Effector memory CD4-positive, alpha-beta T cell (primary cell): ENCODE measurements at places on chromosomes 16 and 17.
A peak's percentile ranks its signal among the peaks of the same experiment; 100 is the strongest.

DNA sequence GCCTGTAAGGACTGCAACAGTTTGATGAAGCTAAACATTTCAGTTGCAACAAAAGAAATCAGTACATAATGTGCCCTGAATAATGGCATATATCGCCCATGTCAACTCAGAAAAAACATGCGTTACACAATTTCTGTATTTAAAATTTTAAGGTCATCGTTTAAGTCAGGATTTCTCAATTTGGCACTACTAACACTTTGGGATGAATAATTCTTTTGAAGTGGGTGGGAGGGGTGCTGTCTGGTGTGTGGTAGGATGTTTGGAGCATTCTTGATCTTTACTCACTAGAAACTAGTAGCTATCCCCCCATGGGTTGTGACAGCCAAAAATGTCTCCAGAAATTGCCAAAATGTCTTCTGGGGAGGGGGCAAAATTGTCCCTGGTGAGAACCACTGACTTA is 50.7 kb upstream of the CNTNAP4 start:
- no peaks in the 10 kb centered on the region for H3K36me3 ChIP-seq
- no peak overlapping the region for H3K4me3 ChIP-seq
- no peaks in the 10 kb centered on the region for H3K27me3 ChIP-seq
- no peak overlapping the region for H3K27ac ChIP-seq

GRCh38 chr17:39200070-39200879 is at the start of gene RPL19:
Gene RPL19 (plus strand): TSS chr17:39200283. CDS start chr17:39200345, 62 bp downstream.
- peak within 1 kb of the TSS; percentile 99 for H3K27ac ChIP-seq
- H3K4me1 ChIP-seq = peaks cover 42% of the 10 kb centered on the region
- no peaks in the 10 kb centered on the region for H3K27me3 ChIP-seq

DNA sequence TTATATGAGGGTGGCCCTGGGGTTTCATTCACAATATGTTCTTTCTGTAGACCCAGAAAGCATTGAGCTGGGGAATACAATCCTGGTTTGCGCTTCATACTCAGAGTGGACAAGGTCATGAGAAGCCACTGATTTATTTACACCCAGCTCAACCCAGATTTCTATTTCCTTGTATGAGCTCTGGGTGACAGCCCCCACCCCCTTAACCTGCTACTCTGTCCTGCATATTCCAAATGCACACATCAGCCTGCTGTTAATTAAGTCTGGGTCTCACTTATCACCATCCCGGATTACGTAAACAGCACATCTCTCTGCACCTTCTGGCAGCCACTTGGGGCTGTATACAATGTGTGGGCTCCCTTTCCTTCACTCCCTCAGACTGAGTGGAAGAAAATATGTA is 102.4 kb downstream of the DNAH9 start:
- H3K4me1 ChIP-seq = no peaks in the 10 kb centered on the region
- no peak overlapping the region for H3K4me3 ChIP-seq
- H3K27me3 ChIP-seq = no peaks in the 10 kb centered on the region
- H3K36me3 ChIP-seq = no peaks in the 10 kb centered on the region

DNA sequence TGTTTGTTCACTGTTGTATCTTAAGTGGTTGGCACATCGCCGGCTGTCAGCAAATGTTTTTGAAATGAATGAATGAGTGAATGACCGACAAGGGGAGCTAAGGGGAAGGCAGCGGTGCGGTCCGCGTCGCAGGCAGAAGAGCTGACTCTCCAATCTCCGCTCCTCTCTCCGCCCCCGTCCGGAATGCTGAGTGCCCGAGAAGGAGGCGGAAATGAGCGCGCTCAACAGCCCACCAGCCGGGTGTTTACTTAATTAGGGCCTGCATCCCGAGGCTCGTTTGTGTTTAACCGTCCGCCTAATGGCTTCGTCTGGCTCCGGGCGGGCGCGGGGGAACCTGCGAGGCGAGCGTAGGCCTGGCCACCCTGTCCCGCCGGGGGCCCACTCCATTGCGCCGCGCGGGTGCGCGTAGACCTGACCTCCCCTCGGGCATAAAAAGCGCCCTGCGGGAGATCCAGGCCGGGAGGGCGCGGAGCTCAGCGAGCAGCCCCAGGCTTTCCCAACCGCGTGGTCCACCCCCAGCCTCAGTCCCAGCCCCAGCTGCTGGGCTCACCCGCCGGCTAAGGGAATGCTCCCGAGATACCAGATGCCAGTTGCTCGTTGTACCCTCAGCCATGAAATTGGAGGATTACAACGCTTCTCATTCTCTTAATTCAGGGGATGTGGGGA is 2.5 kb upstream of the CDH3 start:
- no peaks in the 10 kb centered on the region for H3K36me3 ChIP-seq
- H3K4me1 ChIP-seq = peaks cover 18% of the 10 kb centered on the region
- H3K27me3 ChIP-seq = peaks cover 37% of the 10 kb centered on the region
- H3K4me3 ChIP-seq = no peak overlapping the region
- no peak for DNase-seq

DNA sequence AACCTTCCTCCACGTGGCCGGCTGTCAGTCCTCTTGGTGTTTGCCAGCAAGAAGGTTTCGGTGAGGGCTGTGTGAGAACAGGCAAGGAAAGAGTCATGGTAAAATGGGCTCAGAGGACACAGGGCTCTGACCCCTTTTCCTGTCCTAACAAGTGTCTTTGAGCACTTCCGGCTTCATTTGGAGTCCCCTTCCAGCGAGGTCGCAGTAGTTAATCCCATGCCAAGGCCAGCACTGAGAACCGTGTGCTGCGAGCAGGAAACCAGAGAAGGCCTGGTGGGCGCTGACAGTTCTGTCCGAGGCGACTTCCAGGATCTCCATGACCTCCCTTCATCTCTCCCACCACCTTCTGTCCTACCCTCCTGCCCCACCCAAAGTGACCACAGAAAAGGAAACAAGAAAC is 168.1 kb downstream of the ZFHX3 start:
- no peaks in the 10 kb centered on the region for H3K36me3 ChIP-seq
- no peaks in the 10 kb centered on the region for H3K4me1 ChIP-seq
- H3K27me3 ChIP-seq = no peaks in the 10 kb centered on the region
- H3K4me3 ChIP-seq = no peak overlapping the region

DNA sequence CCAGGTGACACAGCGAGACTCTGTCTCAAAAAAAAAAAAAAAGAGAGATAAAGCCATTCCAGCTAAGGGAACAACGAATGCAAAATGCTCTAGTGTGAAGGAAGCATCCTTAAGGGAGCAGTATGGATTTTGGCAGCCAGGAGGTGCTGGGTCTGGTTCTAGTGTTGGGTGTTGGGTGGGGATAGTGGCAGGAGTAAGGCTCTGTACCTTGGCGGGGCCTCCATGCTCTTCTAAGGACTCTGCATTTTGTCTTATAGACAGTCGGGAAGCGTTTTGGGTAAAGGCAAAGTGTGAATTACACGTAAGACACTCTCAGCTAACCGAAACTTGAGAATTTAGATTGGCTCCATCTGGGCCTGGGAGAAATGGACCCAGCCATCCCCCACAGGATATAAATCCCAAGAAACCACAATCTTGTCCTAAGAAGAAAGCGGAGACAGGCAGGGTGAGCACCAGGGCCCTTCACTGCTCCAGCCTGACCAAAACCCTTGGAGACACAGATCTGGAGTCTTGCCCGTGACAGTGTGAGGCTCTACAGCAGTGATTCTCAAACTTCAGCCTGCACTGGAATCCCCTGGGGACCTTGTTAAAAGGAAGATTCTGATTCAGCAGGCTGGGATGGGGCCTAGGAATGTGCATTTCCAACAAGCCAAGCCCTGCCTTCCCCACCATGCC is 33.1 kb upstream of the PHB1 start:
- H3K4me1 ChIP-seq = no peaks in the 10 kb centered on the region
- H3K4me3 ChIP-seq = no peak overlapping the region
- no peaks in the 10 kb centered on the region for H3K36me3 ChIP-seq
- no peaks in the 10 kb centered on the region for H3K27me3 ChIP-seq
- no peak for DNase-seq
- no peak overlapping the region for H3K27ac ChIP-seq

DNA sequence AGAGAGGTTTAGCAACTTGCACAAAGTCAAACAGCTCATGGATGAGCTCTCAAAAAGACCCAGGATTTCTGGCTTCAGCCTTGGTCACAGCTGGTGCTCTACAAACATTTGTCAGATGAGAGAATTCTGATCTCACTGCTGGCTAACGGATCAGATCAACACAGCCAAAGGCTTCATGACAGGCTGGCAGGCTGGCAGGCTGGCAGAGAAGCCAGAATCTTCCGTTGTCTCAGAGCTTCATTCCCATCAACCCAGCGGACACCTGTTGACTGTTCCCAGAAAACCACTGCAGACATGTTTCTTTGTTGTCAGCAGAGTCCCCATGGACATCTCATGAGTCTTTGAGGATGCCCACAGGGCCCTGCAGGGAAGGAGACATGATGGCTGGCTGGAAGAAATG is 303.8 kb upstream of the ASIC2 start:
- H3K36me3 ChIP-seq = no peaks in the 10 kb centered on the region
- no peaks in the 10 kb centered on the region for H3K27me3 ChIP-seq
- H3K4me1 ChIP-seq = no peaks in the 10 kb centered on the region
- no peak for DNase-seq
- no peak overlapping the region for H3K27ac ChIP-seq
- no peak overlapping the region for H3K4me3 ChIP-seq

DNA sequence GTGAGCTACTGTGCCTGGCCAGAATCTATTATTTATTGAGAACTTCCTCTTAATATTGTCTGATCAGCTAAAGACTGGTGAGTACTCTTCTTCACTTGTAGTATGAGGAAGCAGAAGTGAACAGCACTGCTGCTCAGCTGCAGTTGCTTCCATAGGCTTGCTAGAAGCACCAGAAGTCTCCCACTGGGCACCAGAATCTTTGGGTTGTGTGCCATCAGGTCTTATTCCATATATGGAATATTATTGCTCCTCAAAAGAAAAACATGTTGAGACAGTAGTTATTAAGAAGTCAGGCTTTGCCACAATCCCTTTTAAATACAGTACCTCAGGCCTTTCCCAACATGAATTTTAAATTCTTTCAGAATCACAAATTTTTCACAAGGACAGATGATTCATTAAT is 17.2 kb downstream of the SNTB2 start:
- no peaks in the 10 kb centered on the region for H3K36me3 ChIP-seq
- no peak overlapping the region for H3K27ac ChIP-seq
- no peak overlapping the region for H3K4me3 ChIP-seq
- no peaks in the 10 kb centered on the region for H3K4me1 ChIP-seq
- no peak for DNase-seq

- peaks cover 6% of the 10 kb centered on the region for H3K27me3 ChIP-seq
- H3K36me3 ChIP-seq = no peaks in the 10 kb centered on the region
- peak overlapping the region; percentile 31 for H3K4me3 ChIP-seq
- no peak for DNase-seq
These were observed 139.7 kb downstream of the SEC14L1 start for GRCh38 chr17:77280304-77281121.

GRCh38 chr16:29306943-29307597 is 99.4 kb downstream of the NPIPB11 start:
- no peak overlapping the region for H3K4me3 ChIP-seq
- no peaks in the 10 kb centered on the region for H3K36me3 ChIP-seq
- no peaks in the 10 kb centered on the region for H3K4me1 ChIP-seq
- no peaks in the 10 kb centered on the region for H3K27me3 ChIP-seq

- peak overlapping the region; percentile 86 for H3K4me3 ChIP-seq
- H3K27me3 ChIP-seq = no peaks in the 10 kb centered on the region
- DNase-seq = no peak
- H3K4me1 ChIP-seq = peaks cover 74% of the 10 kb centered on the region
These were observed 4.1 kb downstream of the PPP1R9B start for GRCh38 chr17:50146230-50146926.

DNA sequence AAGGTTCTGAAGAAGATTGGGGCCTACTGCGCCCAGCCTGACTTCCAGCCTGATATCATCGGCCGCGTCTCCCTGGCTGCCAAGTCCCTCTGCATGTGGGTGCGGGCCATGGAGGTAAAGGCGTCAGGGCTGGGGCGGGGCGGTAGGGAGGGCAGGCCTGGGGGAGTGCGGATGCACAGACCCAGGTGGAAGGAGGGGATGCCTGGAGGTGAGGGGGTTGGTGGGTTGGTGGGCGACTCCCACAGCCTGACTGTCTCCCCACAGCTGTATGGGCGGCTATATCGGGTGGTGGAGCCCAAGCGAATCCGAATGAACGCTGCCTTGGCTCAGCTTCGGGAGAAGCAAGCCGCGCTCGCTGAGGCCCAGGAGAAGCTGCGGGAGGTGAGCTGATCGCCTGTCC is 26.8 kb upstream of the KDM6B start:
- no peak overlapping the region for H3K27ac ChIP-seq
- H3K4me1 ChIP-seq = no peaks in the 10 kb centered on the region
- no peaks in the 10 kb centered on the region for H3K36me3 ChIP-seq

GRCh38 chr17:13797863-13798262 is 196.1 kb upstream of the HS3ST3A1 start:
- no peak for DNase-seq
- no peak overlapping the region for H3K27ac ChIP-seq
- no peaks in the 10 kb centered on the region for H3K36me3 ChIP-seq
- no peaks in the 10 kb centered on the region for H3K4me1 ChIP-seq

- H3K4me1 ChIP-seq = no peaks in the 10 kb centered on the region
- H3K36me3 ChIP-seq = peaks cover 49% of the 10 kb centered on the region
- H3K27me3 ChIP-seq = no peaks in the 10 kb centered on the region
- no peak overlapping the region for H3K4me3 ChIP-seq
- no peak overlapping the region for H3K27ac ChIP-seq
- DNase-seq = no peak
These were observed 53.8 kb downstream of the PDPK1 start for GRCh38 chr16:2591476-2592240.

DNA sequence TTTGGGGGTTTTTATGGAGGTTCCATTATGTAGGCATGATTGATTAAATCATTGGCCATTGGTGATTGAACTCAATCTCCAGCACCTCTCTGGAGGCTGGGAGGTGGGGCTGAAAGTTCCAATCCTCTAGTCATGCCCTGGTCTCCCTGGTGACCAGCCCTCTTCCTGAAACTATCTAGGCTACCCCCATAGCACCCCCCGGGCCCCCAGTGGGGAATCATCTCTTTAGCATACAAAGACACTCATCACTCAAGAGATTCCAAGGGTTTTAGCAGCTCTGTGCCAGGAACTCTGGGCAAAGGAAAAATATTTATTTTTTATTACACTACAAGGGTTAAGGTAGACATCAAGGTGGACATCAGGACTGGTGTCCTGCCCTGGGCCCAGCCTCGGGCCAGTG is 10.6 kb downstream of the SLC46A1 start:
- no peak for DNase-seq
- H3K36me3 ChIP-seq = peaks cover 40% of the 10 kb centered on the region
- no peaks in the 10 kb centered on the region for H3K4me1 ChIP-seq
- H3K27me3 ChIP-seq = no peaks in the 10 kb centered on the region
- no peak overlapping the region for H3K4me3 ChIP-seq
- no peak overlapping the region for H3K27ac ChIP-seq

GRCh38 chr17:83199500-83200201 is 120.2 kb downstream of the METRNL start:
- H3K27ac ChIP-seq = peak overlapping the region; percentile 29
- no peaks in the 10 kb centered on the region for H3K27me3 ChIP-seq
- peak overlapping the region; percentile 41 for H3K4me3 ChIP-seq
- no peak for DNase-seq
- peaks cover 20% of the 10 kb centered on the region for H3K4me1 ChIP-seq

GRCh38 chr17:78337244-78338109 is 22.4 kb downstream of the SOCS3 start:
- DNase-seq = no peak
- no peak overlapping the region for H3K27ac ChIP-seq
- H3K4me3 ChIP-seq = no peak overlapping the region
- peaks cover 33% of the 10 kb centered on the region for H3K4me1 ChIP-seq
- H3K36me3 ChIP-seq = no peaks in the 10 kb centered on the region

- no peak overlapping the region for H3K27ac ChIP-seq
- H3K4me3 ChIP-seq = no peak overlapping the region
- DNase-seq = no peak
- H3K36me3 ChIP-seq = peaks cover 88% of the 10 kb centered on the region
- no peaks in the 10 kb centered on the region for H3K27me3 ChIP-seq
- H3K4me1 ChIP-seq = no peaks in the 10 kb centered on the region
These were observed 20.2 kb downstream of the VASN start for GRCh38 chr16:4391631-4392381.
